NCI-H2081 treated with DMSO at 0.1 percent for 48 hours (cell line): ENCODE measurements at places on chromosomes 5 and 9.

GRCh38 chr9:106958955-106959657, 96.1 kb downstream of the ZNF462 start:
- no peak for DNase-seq

- DNase-seq = no peak
These were observed 78.3 kb upstream of the PCSK5 start for GRCh38 chr9:75812141-75812540.

DNA sequence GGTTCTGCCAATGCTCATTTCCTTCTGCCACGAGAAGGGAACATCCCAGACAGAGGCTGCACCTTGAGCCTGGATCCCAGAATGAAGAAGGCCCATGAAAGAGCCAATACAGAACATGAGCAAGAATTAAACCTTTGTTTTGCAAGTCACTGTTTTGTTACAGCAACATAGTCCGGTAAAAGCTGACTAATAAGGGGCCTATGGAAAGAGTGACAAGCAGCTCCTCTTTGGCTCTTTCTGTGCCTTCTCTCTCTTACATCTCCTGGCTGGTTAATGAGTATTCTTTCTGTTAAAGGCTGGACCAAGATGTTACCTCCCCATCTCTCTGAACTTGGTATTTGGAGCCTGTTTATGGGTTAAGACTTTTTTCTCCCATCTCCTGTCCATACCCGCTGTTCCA, 10.8 kb downstream of the GFRA3 start:
- DNase-seq = no peak

DNA sequence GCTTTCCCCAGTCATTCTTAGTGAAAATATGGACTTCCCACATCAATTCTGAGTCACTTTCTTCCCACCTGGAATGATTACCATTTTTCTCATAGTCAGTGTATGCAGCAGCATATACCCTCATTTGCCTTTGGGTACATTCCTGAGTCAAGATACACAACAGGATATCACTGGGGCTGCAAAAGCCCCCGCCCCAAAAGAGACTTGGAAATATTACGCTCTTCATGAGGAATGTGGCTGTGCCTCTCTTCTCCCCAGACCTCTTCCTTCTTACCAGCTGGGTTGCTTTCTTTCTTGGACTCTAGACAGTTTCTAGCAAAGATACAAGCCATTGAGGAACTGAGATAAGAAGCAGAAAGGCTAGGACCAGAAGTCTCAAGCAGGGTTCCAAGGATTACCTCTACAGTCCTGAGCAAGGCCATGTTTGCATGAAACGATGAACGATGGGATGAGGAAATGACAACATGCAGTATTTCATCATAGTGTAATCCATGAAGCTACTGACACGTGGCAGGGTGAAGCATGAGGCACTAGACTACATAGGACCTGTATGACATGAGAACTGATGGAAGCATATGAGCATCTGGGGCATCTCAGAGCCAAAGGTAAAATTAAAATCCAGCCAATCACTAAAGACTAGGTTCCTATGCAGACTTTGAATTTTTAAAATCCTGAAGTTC, 218.1 kb downstream of the RAB3C start:
- no peak for DNase-seq

DNA sequence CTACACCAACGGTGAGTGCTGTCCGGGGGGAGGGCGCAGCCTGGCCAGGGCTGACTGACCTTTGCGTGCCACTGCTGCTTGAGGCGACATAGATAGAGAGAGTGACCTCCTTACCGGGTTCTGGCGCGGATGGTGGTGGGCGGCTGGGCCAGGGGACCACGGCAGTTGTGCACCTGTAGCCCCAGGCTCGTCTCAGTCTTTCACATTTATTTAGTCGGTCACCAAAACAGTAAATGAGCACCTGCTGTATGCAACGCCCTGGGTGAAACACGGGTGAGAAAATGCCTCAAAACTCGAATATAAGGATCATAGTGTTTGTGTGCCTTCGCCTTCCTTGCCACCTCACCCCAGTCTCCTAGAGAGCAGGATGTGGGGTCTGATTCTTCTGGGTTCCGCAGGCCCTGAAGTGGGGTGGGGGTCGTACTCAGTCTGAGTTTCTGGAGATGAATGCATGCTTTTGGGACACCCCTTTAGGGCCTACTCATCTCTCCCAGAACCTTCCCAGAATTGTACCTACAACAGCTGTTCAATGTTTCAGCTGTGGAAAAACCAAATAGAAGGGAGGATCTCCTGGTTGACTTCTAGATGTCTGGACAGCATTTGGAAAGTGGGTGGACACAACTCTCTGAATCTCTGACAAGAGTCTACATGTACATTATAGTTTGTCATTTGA, 714 bp downstream of the SEC24A start:
- no peak for DNase-seq

DNA sequence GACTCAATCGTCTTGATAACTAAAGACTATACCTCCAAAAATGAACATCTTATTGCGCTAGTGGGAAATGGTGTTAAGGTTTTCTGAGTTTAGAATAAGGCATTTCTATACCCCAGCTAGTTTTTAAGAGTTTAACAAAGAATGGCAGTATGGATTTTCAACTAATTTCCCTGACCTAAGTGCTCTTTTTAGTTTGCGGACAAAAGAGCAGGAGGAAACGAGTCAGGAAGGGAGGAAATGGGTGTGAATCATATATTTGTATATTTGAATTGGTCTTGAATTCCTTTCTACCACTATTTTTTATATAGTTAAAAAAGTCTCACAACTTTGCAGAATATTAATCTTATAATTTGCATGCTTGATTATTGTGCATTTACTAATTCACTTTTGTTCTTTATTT, 516.3 kb upstream of the ZNF608 start:
- no peak for DNase-seq

DNA sequence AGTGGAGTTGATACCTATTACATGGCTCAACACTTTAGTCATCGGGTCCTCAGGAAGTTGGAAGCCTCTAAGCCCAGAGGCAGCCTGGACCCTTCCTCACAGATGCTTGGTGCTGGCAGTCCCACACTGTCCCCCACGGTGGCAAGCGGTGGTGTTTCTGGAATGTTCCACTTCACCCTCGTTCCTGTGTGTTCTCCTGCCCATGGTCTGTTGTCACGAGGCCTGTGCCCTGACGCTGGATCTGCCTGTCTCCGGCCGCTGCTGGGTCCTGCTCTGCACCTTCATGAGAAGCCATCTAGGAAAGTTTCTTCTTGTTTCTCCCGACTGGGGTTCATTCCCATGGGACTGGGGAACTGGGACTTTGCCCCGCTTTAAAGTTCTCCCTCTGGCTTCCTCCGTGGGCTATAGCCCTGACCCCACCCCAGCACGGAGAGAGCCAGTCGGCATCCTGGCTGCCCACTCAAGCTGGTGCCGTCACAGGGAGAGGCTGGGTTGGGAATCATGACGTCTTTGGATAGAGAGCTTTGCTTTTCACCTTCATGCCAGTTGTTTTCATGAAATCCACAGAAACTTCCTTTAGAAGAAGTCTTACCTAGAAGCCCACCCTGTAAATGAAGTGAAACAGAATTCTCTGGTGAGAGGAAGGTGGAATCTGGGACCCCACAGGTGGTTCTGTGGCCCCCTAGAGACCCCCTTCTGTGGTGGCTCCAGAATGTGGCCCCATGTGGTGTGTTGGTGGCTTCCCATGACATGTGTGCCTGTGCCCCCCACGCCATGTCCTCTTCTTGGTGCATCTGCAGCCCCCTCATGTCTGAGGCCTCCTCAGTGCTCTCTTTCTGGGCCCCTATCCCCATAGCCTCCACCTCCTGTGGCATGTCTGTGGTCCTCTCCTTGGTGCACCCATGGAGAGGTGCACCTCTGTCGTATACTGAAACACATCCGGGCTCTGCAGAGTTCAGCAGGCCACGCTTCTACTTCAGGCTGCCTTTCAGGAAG, 43.8 kb downstream of the TRIP13 start:
- no peak for DNase-seq

- no peak for DNase-seq
These were observed 1330.4 kb upstream of the WWC1 start for GRCh38 chr5:166961028-166961427.

DNA sequence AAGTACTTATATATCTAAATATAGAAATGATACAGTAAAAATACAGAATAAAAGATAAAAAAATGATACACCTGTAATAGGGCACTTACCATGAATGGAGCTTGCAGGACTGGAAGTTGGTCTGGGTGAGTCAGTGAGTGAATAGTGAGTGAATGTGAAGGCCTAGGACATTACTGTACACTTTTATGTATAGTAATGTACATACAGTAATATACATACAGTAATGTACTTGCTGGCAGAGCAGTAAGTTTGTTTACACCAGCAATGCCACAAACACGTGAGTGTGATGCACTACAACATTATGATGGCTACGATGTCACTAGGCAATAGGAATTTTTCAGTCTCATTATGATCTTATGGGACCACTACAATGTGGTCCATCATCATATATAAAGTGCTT, 34.2 kb downstream of the SUSD1 start:
- DNase-seq = no peak

DNA sequence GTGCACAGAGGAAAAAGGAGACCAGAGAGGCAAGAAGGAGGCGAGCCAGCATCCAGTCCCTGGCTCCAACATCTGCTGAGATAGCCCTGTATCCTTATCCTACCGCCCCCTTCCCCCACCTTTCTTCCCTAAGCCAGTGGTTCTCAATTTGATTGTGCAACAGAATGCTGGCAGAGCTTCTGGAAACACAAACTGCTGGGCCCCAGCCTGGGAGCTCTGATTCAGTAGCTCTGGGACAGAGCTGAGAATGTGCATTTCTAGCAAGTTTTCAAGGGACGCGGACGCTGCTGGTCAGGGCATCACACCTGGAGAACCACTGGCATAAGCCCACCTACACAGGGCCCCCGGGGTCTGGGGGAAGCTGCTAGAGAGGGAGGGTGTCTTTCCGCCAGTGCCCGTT, 21.1 kb downstream of the AK8 start:
- DNase-seq = no peak

GRCh38 chr9:99725852-99726251, 95.8 kb upstream of the NR4A3 start:
- no peak for DNase-seq

DNA sequence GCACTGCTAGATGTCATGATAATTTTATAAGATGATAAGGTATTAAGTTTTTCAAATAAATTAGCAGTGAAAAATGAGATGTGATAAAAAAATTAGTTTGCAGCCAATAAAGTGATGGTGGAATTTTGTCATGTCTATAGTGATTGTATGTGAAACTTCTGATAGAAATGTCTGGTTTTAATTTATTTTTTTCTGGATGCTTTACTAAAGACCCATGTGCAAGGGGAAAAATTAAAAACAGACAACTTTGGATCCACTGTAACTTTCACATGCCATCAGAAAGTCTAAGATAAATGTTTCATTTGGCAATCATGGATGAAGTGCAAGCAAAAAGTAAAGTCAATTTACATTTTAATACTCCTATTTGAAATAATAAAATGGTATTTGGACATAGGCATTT, 4.4 kb upstream of the NDUFS4 start:
- no peak for DNase-seq

DNA sequence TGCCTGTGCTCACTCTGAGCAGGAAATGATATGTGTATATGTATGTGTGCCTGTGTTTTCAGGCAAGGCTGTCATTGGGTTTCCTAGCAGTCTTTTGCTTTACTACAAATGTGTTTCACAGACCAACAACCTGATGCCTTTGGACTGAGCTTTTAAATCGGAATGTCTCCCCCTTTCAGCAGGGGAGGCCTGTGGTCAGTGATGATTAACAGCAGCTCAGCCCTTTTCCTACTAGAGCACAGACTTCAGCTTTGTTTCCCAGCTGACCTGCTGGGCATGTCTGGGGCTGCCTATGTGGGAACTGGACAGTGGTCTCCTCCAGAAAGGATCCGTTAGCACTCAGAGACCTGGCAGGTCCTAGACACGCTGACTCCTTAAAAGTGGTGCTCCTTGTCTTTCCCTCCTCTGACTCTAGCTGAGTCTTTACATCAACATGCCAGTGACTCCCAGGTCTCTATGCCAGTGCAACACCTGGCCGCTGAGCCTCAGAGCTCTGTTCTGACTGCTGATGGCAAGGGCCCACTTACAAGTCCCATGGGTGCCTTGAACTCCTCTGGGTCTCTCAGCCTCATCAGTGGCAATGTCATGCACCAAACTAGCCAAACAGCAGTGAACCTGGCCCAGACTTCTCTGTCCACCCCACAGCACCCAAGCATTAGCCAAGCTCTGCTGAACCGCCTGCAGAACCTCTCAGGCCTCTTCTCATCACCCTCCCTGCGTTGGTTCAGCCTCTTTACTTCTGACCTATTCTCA, 7.7 kb downstream of the MACROH2A1 start:
- DNase-seq = no peak

DNA sequence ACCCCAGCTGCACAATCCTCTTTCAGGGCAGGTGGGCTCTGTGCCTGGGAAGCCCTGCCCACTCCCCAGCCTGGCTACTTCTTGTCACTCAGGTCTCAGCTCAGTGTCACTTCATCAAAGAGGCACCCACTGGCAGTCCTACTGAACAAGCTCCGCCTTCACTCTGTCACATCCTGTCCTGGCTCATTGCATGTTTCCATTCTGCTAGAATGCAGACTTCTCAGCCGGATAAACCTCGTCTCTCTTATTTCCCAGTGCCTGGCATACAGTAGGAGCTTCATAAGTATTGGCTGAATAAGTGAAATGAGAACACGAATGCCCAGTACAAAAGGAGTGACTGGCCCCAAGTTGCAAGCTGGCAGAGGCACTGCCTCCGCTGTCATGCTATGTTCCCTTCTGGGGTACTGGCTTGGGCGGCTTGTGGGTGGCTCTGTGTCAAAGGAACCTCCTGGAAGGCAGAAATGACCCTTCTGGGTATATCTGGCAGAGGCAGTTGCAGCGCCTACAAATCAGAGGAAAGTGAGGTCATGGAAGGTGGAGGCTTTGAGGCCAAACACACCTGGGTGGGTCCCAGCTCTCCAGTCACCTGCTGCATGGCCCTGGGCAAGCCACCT, 98.3 kb upstream of the PHYKPL start:
- DNase-seq = no peak

DNA sequence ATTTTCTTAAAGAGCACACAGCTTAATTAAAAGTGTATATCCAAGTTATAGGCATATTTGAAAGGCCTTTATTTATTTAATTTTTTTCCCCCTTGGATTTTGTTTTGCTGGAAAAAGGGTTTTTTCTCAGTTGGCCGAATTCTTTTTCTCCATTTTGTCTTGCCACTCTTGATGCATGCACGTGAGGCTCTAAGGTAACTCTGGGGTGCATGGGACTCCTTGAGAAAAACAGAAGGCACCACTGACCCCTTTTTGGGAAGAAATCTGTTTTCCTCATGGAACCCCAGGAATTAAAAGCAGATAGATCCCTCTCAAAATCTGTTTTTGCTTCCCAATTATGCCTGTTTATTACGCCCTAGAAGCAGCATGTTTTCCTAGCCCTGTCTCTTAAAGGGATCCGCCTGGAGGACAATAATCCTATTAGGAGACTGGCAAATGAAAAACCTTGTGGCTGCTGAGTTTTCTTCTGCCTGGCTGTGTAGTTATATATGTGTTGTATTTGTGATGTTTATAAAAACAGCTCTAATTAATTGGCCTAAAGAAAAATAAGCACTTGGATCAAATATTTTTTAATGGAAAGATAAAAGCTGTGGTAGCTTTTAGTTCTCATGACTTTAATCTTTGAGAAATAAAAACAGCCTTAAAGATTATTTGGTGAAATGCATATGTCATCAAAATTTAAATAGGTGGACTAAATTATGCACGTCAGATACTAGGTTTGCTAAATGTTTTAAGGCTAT, 435.1 kb upstream of the CDH9 start:
- DNase-seq = no peak

GRCh38 chr9:137520614-137521404, 29.4 kb downstream of the PNPLA7 start:
- DNase-seq = no peak
